ENCODE measurements at places on chromosomes 5 and 9.

GRCh38 chr5:127053049-127053448 is 20.3 kb downstream of the C5orf63 start:
- DNase-seq = no peak

DNA sequence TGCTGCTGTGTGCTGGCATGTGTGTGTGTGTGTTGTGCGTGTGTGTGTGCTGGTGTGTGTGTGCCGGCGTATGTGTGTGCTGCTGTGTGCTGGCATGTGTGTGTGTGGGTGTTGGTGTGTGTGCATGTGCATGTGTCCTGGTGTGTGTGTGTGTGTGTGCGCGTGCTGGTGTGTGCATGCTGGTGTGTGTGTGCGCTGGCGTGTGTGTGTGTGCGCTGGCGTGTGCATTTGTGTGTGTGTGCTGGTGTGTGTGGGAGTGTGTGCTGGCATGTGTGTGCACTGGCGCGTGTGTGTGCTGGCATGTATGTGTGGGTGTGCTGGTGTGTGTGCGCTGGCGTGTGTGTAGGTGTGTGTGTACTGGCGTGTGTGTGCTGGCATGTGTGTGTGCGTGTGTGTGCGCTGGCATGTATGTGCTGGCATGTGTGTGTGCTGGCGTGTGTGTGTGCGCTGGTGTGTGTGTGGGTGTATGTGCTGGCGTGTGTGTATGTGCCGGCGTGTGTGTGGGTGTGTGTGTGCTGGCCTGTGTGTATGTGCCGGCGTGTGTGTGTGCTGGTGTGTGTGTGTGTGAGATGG is 20.1 kb downstream of the UNC5A start:
- DNase-seq = no peak

GRCh38 chr5:138844812-138845513 is 30.2 kb downstream of the LRRTM2 start:
- peak; percentile 10 for DNase-seq

DNA sequence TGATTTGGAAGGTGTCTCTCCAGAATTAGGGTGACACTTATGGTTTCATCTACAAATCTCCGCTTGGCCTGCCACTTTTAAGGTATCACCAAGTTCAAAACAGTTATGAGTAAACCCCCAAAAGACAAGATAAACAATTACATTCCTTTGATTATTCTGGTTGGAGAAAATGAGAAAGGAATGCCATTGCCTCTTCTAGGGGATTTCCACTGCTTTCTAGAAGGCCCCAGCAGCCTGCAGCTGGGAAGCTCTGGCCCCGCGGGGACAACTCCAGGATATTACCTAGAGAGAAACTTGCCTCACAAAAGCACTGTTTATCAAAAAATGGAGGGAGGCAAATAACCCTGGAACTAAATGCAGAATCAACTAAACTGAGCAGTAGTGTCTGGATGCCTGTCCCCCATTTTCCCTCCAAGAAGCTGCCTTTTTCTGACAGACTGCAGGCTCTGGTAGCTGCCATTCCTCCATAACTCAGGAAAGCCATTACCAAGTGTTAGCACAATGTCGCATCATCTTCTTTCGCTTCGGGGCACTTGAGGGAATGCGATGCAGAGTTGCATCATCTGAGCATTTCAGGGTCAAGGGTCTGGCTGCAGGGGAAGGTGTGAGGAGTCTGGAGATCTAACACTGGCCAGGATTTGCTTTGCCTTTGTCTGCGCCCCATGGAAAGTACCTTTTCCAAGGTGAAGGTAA is 71.5 kb upstream of the PLPP6 start:
- no peak for DNase-seq

GRCh38 chr9:16133032-16133431 is 580.2 kb downstream of the CCDC171 start:
- no peak for DNase-seq

DNA sequence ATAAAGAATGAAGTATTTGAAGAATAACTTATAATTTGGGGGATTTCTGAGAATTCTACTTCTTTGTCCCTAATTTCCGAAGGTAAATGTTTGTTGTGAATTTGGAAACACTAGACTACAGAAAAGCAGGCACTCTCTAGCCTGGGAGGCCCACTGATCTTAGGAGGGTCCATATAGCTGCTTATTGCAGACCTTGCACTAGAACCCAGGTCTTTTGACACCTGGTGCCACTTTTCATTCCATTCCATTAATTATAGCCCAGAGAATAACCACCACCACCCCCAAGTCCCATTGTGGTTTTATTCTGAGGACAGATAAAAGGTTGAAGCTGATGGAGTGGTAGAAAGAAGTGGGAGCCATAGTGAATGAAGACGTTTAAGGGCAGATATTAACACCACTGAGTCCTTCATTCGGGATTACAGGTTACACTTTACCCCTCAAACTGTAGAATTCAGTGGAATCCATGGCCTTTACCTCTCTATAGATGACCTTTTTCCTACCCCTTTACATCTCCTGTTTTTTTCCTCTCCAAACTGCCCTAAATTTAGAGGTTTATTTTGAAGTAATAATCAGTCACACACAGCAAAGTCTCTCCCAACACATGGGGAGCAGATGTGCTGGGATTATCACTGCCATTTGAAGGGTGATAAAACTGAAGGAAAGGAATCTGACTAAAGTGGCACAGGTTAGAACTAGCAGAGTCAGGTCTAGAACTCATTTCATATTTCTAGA is 12.0 kb upstream of the PSMD5 start:
- no peak for DNase-seq

DNA sequence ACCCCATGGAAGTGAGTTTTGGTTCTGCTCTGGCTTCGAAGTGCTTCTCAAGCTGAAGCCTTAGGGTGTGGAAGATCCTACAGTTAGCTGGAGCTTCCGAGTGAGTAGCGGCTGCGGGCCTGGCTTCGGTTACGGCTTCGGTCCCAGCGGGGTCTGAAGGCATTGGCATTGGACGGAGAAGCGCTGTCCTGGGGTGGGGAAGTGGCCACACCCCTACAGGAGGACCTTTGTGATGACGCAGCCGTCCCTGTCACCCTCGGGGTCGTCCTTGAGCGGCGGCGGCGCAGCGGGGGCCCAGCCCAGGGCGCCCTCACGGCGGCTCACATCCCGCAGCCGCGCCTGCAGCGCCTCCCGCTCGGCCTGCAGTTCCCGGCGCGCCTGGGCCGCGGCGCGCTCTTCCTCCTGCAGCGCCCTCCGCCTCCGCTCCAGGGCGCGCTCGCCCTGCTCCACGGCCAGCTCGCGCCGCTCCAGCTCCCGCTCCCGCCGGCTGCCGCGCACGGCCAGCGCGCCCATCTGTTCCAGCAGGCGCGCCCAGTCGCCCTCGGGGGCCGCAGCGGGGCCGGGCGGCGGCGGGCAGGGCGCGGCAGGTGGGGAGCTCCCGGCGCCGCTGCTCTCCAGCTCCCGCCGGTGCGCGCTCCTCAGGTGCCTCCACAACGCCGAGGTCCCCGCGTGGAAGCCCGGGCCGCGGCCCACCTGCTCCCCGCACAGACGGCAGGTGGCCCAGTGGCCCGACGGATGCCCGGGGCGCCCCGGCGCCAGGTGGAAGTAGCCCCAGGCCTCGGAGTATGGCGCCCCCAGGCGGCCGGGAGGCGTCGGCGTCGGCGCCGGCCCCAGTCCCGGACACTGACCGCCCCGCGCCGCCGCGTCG is 9.9 kb downstream of the ZBED3 start:
- peak; percentile 50 for DNase-seq

DNA sequence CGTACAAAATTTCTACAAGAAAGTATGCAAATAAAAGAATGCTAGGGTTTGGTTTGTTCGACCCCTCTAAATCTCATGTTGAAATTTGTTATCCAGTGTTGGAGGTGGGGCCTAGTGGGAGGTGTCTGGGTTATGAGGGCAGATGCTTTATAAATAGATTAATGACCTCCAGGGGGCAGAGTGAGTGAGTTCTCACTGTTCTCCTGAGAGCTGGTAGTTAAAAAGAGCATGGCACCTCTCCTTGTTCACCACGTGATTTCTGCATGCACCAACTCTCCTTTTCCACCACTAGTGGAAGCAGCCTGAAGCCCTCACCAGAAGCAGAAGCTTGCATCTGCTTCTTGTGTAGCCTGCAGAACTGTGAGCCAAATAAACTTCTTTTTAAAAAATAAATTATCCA is 50.4 kb upstream of the FAM170A start:
- no peak for DNase-seq

DNA sequence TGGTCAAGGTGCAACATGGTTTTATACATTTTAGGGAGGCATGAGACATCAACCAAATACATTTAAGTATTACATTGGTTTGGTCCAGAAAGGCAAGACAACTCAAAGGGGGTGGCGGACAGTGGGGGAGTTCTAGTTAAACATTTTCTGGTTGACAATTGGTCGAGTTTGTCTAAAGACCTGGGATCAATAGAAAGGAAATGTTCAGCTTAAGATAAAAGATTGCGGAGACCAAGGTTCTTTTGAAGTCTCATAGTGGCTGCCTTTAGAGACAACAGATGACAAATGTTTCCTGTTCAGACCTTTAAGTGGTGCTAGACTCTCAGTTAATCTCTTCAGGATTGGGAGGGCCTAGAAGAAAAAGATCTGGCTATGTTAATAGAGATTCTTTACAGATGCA is 47.7 kb upstream of the TTC39B start:
- DNase-seq = no peak

- no peak for DNase-seq
Observed at GRCh38 chr9:77883846-77884771, 147.5 kb downstream of the GNAQ start.

DNA sequence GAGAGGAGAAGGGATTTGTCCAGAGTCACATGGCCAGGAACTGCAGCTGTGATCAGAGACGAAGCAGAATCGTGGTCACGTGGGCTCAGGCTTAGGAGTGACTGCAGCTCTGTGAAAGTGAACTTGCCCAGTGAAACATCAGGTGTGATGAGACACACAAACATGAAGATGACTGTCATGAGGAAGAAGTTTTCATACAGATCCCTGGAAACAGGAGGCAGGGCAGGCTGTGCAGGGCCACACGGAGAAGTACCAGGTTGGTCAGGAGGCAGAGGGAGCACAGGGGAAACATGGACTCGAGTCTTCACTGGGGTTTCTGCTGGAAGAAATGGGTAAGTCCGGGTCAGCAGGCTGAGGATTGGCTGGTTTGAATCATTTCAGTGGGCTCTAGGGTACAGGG is 64.1 kb downstream of the BARX1 start:
- no peak for DNase-seq

GRCh38 chr5:142701673-142702311 is 15.9 kb upstream of the FGF1 start:
- no peak for DNase-seq

- peak; percentile 97 for DNase-seq
Observed at GRCh38 chr5:8457187-8458037, 588.5 kb downstream of the MTRR start.

DNA sequence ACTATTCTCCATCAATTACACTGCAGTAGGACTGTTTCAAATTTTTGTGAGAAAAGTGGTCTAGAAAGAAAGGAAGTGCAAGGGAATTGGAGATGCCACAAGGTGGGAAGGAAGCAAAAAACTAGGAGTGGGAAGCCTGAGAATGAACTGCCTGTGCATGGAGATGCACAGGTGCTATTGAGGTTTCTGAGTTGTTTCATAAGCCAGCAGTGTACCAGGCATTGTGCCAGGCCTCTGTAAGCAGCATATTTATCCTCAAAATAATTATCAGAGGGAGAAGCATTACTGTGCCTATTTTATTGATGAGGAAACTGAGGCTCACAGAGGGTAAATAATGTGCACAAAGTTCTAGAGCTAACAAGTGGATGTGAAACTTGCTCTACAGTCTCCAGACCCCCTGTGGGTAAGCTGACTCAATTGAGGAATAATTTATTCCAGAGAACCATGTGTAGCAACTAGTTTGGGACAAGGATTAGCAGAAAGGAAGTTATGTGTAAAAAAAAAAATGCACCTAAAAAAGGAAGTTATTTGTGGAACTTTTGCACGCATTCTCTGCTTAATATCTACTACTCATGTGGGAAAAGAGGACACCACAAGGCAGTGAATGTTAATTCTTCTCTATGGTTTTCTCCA is 96.7 kb downstream of the SNCAIP start:
- DNase-seq = no peak

DNA sequence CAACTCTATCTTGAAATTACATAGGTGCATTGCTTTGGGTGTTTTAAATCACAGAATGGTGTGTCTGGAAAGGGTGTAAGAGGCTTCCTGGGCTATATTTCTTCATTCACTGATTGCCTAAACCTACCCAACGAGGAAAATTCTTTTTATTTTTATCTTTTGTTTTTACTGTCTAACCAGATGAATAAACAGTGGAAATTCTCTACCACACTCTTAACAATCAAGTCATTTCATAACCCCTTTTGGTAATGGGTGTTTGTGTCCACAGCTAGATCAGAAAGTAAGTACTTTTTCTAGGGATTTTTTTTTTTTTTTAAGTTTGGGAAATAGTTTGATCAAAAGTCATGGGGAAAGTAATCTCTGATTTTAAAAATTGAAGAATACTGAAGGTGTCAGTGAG is 27.6 kb upstream of the C5orf47 start:
- no peak for DNase-seq

DNA sequence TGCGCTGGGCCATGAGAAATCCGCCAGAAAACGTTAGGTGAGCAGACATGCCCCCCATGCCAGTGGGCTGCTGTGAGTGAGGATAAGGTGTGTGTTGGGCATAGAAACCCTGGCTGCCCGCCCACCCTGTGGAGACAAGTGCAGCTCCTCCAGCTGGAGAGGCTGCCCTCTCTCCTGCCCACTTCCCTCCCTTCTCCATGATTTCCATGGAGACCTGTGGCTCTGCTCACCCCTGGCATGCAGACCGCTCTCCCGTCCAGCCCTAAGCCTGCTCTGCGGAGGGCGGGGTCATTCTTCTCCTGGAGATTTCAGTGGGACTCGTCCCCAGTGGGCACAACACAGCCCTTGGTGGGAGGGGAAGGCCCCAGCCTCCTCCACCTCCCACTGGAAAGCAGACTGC is 133.0 kb upstream of the FAM120A start:
- no peak for DNase-seq

DNA sequence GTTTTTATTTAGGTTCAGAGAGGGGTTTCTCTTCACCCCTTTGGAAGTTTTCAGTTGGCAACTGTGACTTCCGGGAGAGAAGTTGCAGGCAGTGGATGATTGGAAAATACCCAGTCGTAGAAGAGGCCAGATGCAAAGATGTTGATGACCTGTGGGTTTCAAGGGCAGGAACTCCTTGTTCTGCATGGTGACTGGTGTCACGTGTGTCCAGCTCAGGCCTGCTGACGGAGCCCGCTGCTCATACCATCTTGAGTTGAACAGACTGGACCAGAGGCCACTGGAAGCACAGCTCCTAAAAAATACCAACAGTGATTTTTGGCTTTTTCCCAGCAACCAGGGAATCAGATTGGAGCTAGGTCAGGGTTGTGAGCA is 243.9 kb upstream of the KLF4 start:
- DNase-seq = peak; percentile 17

DNA sequence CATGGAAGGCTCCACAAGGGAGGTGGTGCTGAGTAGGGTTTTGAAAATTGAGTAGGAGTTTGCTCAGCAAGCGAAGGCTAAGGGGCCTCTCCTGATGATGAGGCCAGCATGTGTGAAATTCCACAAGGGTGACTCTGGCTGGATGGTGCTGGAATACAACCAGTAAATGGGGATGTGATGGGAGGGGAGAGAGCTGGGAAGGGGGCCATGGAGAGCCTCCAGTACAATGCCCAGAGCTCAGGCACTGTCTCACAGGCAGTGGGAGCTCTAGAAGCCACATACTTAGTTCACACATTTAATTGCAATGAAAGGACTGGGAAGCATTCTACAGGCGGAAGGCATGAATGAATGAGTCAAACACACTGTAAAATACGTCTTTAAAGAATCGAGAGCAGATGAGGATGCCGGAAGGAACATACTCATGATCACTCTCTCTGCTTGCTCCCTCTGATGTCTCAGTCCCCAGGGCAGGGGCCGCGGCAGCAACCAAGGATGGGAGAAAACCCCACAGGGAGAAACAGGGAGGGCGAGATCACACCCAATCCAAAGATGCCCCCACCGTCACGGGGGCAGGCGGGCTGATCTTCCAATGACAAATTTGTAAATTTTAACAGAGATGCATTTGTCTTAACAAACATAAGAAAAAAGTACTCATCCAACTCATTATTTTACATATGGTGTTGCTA is 261.0 kb downstream of the NSG2 start:
- DNase-seq = no peak
